ENCODE measurements at places on chromosomes 7 and 10.

DNA sequence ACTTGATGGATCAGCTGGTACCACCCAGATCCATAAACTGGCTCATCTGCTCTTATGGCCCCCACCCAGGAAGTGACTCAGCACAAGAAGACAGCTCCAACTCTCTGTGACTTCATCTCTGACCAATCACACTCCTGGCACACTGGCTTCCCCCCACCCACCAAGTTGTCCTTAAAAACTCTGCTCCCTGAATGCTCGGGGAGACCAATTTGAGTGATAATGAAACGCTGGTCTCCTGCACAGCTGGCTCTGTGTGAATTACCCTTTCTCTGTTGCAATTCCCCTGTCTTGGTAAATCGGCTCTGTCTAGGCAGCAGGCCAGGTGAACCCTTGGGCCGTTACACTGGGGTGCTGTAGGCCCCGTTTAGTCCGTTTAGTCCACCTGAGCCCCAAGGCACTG is 23.4 kb upstream of the BNIP3 start:
- DNase-seq, result no peak

- no peak for DNase-seq
Observed at GRCh38 chr7:96397936-96398598, 76.2 kb upstream of the SLC25A13 start.

- no peak for DNase-seq
Observed at GRCh38 chr10:6091630-6092029, 2.8 kb downstream of the RBM17 start.

DNA sequence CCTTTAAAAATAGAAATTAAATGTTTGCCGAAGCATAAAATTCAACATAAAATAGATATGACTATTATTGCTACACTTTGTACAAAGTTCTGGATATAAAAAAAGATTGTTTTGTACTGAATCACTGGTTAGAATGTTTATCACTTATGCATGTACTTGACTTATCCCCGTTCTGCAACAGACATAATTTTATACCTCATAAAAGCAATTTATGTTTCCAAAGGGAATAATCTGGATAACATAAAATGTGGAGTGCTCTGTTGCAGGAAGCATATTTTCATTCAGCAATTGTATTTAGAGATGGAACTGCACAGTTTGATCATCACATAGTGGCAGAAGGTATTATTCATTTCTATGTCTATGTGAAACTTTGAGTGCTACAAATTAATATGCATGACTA is 21.5 kb downstream of the SKAP2 start:
- DNase-seq, result no peak

GRCh38 chr7:30226614-30227268 is 57.7 kb upstream of the ZNRF2 start:
- DNase-seq, result no peak

- DNase-seq, result no peak
Observed at GRCh38 chr7:130878785-130879184, 144.8 kb upstream of the KLF14 start.

DNA sequence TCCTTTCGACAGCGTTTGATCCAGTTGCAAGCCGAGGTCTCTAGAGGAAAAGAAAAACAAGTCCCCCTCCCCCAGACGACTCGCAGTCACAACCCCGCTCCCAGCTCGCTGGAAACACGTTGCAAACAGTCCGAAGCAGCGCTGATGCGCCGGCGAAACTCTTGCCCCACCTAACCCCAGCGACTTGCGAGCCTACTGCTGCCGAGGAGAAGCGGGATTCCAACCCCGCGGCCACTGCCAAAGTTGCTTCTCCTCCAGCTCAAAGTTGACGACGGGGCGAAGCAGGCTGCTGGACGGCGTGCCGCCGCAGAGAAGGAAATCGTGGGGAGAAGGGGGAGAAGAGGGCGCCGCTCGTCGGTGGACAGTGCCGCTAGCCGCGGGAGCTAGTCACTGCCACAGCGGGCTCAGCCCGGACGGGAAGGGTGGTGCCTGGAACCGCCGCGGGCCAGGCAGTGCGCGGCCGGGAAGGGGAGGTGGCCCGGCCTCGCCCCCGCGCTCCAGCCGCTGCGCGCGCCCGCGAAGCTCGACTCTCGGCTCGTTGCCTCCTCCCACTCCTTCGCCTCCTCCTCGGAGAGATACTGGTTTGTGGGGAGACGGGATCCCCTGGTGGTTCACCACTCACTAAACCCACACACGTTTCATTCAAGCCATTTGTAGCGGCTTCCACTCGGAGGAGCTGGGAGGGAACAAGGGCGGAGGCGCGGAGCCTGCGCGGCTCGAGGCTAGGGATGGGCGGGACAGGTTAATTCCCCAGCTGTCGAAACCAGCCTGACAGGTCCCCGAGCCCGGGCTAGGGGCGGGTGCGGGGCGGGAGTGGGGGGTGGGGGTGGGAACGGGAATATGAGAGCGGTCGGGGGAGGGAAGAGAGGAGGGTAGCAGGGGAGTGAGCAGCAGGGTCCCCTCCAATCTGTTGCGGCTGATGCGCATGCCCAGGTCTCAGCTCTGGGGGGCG is at the start of gene GPR37:
Gene GPR37 (minus strand): TSS at position 392 of the 952 bp plus-strand sequence. CDS start 816 bp downstream, outside the sequence.
- peak; percentile 21 for DNase-seq

DNA sequence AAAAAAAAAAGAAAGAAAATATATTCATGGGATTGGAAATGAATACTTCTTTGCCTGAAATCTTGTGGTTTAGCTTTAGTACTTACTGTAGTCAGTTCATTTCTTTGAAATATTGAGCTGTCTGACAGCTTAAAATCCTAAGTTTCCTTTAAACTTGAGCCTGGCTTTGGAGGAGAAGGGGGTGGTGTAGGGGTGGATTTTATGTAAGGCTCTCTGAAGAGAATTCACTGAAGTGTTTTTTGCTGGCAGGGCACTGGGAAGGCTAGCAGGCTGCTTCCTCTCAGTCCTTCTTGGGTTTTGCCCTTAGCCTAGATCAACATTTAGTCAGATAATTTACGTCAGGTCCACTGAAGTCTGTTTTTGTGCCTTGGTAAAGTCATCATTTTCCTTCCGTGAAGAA is 516.5 kb downstream of the AUTS2 start:
- DNase-seq, result no peak

DNA sequence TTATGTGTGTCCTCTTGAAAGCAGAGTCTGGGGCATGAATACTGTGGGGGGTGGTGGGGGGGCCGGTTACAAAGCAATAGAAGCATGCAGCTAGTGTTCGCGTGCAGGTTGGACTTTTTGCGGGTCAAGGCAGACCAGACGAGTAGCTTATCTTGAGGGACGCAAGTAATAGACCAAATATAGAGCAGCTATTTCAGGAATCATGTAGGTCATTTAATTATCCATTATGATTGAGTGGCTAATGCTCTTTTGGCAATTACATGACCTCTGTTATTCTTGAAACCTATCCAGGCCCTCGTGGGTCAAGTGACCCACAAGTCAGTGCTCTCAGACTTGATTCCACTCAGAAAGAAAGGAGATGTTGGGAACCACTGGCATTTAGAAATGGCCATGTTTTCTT is 93.0 kb downstream of the BTRC start:
- DNase-seq, result no peak

GRCh38 chr10:89122433-89123051 is 84.6 kb downstream of the CH25H start:
- DNase-seq, result no peak

DNA sequence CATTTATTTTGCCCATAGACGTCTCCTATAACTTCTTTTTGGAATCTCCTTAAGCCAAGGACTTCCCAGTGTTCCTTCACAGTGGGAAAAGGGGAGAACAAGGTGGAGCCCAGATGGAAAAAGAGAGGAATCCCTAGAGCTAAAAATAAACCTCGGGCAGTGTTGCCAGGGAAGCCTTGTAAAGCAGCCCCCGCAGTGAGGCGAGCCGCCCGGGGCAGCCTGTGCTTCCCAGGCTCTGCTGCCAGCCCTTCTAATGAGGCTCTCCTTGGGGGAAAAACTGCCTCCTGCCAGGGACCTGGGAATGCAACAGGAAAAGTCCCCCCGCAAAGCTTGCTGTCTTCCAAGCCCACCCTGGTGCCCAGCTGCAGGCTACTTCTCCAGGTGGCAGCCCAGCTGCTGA is 71.7 kb downstream of the SH3PXD2A start:
- DNase-seq, result no peak

GRCh38 chr7:44967571-44968446 is 11.0 kb downstream of the MYO1G start:
- no peak for DNase-seq

- no peak for DNase-seq
Observed at GRCh38 chr10:75694790-75695189, 263.4 kb downstream of the LRMDA start.

DNA sequence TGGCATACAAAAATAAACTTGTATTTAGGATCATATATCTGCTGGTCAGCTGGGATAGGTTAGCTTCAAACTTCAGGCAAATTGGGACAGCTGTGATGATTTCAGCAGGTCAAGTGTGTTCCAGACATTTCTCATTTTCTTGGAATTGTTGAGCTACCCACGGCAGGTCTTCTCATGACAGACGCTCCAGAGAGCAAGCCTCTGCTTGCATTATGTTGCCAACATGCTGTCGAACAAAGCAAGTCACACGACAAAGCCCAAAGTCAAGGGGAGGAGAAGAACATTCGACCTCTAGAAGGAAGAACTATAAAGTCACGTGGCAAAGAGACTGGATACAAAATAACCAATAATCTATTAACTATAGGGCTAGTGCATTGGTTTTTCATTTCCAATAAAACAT is 103.5 kb downstream of the RAB18 start:
- DNase-seq, result no peak

DNA sequence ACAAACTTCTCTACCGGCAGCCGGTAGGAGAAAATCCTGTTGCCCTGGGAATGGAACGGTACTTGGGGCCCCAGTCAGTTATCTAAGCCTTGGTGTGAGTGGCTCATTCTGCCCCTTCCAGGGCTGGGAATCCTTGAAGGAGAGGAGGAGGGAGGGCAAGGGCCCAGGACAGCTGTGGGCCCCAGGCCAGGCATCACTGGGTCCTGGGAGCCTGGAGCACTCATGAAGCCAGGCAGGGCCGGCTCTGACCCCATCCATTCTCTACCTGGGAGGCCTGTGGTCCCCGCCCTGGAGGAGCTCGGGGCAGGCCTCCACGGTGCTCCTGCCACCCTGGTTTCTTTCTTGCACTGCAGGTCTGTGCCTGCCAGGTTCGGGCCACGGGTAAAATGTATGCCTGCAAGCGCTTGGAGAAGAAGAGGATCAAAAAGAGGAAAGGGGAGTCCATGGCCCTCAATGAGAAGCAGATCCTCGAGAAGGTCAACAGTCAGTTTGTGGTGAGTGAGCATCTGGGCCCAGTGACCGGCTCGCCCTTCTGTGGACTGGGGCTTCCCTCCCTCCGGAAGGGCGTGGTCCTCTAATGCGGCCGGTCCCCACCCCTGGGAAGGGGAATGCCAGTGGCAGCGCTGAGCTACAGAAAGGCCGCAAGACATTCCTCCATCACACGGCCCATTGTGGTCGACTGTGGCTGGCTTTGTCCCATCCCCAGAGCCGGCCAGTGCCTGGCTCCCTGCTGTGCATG is 111.3 kb downstream of the RGS10 start:
- no peak for DNase-seq

- no peak for DNase-seq
Observed at GRCh38 chr7:124086843-124087242, 54.0 kb upstream of the TMEM229A start.

DNA sequence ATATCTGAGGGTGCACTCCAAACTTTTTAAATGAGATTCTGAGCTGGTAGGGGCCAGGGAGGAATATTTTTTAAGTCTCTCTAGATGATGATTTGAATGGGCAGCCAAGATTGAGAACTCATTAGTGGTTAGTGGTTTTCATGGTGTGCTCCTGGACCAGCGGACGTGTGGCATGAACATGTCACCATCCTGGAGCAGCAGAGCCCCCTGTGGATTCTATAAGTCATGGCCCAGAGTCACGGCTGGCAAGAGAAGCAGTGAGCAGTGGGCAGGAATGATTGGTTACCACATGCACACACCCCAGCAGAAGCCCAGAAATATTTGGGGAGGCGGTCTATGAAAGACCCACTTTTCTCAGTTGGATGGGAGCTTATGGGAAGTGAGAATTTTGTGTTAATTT is 21.2 kb upstream of the UCN3 start:
- DNase-seq, result no peak

- DNase-seq, result no peak
Observed at GRCh38 chr10:33507662-33508425, 173.4 kb upstream of the NRP1 start.

DNA sequence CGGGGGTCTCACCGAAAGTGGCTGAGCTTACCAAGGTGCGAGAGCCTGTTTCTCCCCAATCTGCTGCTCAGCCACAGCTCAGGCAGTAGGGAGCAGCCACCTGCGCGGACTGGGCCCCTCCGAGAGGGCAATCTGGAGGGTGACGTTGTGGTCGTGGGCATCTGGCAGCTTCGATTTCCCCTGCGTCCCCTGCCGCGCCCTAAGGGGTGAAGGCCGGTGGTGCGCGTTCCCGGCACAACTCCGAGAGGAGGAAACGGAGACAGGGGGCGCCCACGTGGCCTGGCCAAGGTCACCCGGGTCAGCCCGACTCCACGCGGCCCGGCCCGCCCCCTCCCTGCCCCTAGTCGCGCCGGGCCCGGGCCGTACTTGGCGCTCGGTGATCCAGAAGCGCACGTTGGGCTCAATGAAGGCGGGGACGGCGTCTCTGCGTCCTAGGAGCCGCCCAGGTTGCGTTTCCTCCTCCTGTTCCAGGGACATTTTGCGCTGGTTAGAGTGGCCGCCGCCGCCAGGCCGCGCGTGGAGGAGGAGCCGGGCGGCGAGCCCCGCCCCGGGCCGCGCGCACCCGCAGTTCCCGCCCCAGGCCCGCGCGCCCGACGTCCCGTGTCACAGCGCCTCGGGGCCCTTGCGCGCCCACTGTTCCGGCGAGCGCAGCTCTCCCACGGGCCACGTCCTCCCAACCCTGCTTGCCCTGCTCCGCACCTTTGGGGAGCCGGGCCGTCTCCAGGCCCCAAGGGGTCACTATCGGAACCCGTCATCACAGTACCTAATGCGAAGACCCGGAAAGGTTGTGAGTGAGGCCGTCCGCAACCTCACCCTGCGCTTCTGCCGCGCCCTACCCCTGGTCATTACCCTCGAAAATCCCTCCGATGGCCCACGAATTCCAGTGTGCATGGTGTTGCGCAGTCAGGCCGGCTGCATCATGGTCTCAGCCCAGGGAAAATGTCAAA is at the start of gene SFXN4:
Gene SFXN4 (minus strand): TSS at position 544 of the 947 bp plus-strand sequence. CDS start 67 bp downstream, at position 477.
- peak; percentile 81 for DNase-seq

DNA sequence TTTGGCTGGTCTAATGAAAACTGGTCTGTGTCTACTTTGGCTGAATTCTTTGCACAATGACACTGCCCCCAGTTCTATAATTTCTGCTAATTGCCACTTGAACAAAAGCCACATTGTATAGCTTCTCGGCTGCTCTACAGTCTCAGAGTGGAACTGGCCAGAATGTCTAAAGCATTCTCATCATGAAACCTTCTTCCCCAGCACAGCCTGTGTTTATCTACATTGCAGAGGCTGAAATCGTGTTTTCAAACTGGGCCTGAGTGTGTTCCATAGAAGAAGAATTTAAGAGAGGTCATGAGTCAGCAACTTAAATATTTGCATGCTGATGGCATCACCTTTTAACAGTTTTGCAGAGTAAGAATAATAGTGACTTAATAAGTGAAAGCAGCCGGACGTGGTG is 177.2 kb downstream of the BUB3 start:
- DNase-seq, result no peak

- DNase-seq, result no peak
Observed at GRCh38 chr7:76998285-76998589, 33.9 kb downstream of the SPDYE17 start.
